CD4-positive, alpha-beta T cell treated with Interleukin-15 for 4 hours (primary cell): ENCODE measurements at places on chromosomes 16 and 17.

DNA sequence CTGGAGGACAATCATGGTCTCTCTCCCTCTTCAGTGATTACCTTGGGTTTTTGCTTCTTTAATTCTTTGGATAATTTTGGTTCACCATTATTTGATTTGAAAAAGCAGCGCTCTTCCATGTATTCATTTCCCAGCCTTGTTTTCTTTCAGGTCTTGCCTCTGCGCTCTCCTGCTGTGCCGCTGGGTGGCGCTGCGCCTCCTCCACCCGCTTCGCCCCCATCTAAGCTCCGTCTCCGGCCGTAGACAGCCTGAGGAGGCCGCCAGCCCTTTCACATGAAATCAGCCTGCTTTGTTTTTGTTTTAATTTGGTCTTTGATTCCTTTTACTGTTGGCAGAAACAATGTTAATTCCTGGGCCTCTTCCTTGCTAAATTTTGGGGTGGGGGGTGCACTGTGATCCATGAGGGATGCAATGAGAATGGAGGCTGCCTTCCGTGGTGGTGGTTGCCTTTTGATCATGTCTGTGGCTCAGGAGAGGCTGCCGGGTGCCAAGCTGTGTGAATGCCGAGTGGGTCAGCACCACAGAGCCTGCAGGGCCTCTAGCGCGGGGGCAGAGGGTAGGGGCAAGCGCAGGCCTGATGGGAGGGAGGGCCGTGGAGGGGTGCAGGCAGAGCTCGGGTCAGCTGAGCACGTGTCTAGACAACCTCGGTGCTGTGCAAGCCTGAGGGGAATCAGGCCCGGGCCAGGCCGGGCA is 64.1 kb downstream of the PLD6 start:
- DNase-seq, result peak; percentile 51

DNA sequence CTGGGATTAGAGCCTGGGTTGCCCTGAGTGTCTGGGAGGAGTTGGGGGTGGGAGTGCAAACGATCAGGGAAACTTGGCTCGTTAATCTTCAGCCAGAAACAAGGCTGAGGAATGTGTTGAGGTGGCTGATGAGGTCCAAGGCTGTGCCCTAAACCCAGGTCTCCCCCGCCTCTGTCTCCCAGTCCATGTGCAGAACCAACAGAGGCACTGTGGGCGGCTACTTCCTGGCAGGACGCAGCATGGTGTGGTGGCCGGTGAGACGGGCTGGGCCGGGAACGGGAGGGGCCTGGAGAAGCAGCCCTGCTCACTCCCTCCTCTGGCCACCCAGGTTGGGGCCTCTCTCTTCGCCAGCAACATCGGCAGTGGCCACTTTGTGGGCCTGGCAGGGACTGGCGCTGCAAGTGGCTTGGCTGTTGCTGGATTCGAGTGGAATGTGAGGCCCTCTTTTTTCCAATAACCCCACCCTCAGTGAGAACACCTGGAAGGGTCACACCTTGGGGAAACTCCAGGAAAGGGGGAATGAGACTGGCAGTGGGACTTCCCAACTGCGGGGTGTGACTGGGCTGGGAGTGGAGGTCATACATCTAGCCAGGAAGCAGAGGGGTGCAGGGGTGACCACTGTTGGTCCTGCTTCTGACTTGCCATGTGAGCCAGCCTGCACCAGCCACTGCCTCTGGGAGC is 1.7 kb downstream of the SLC5A2 start:
- no peak for DNase-seq

GRCh38 chr16:12721841-12722421 is 81.8 kb downstream of the CPPED1 start:
- DNase-seq, result no peak

- DNase-seq, result no peak
Measured at GRCh38 chr17:2113279-2113622, 58.3 kb downstream of the HIC1 start.

DNA sequence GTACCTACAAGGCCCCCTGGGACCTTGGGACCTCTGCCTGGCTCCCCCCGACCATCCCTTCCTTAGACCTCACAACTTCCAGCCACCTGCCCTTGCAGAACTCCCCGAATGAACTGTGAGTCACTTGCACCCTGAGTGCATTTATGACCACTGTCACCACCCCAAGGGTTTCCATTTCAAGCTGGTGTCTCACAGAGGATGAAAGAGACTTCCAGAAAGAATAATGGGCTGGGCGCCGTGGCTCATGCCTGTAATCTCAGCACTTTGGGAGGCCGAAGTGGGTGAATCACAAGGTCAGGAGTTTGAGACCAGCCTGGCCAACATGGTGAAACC is 124.5 kb upstream of the CIBAR2 start:
- no peak for DNase-seq

DNA sequence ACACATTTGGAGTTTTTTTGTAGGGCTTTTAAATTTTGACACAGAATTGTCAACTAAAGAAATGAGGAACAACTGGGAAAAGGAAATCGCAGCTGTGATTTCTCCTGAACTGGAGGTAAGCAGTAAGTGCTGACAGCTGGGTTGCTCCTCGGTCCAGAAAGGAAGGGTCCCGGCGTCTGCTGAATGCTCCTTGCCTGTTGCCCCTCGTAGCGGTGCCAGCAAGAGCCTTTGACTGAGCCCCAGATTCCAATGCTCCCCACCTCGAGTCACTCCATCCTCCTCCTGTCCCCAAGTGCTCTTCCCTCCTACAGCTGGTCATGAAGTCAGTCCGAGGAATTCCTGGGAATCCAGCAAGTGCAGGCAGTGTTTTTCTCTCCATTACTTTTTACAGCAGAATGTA is 32.0 kb upstream of the ENDOV start:
- no peak for DNase-seq

- no peak for DNase-seq
Measured at GRCh38 chr16:49756775-49757558, 98.9 kb downstream of the ZNF423 start.

DNA sequence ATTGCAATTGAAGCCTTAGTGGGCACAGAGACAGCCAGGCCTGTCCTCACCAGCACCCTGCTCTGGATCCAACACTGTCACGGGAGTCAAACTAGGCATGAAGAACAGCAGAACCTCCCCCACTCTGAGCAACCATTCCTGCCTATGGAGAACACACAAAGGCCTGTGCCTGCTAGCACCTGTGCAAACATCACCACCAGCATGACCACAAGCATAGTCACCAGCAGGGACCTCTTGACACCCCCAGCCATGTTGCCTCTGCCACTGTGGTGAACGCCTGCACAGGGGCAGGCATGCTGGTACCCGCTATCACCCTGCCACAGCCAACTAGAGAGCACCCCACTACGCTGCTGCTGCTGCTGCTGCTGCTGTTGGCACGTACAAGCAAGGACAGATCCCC is 51.7 kb downstream of the CMC2 start:
- DNase-seq, result no peak

DNA sequence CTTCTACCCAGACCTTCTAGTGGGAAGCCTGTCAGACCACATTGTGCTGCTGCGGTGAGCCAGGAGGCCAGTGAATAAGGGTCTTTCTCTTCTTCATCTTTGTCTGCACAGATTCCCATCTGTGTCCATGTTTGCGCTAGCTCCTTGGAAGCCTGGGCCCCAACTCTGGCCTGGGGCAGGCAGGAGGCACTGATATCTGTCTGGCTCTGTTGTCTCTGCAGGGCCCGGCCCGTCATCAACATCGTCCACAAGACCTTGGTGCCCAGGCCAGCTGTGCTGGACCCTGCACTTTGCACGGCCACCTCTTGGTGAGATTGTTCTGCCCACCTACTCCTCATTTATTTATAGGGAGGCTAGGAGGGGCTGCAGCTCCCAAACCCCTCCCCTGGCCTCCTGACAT is 18.3 kb downstream of the ITGA3 start:
- DNase-seq, result no peak

- DNase-seq, result no peak
Measured at GRCh38 chr17:7750321-7750821, 32.8 kb downstream of the DNAH2 start.

- DNase-seq, result no peak
Measured at GRCh38 chr16:71572497-71573116, 4.3 kb downstream of the TAT start.
